ENCODE measurements at places on chromosomes 4 and X.

DNA sequence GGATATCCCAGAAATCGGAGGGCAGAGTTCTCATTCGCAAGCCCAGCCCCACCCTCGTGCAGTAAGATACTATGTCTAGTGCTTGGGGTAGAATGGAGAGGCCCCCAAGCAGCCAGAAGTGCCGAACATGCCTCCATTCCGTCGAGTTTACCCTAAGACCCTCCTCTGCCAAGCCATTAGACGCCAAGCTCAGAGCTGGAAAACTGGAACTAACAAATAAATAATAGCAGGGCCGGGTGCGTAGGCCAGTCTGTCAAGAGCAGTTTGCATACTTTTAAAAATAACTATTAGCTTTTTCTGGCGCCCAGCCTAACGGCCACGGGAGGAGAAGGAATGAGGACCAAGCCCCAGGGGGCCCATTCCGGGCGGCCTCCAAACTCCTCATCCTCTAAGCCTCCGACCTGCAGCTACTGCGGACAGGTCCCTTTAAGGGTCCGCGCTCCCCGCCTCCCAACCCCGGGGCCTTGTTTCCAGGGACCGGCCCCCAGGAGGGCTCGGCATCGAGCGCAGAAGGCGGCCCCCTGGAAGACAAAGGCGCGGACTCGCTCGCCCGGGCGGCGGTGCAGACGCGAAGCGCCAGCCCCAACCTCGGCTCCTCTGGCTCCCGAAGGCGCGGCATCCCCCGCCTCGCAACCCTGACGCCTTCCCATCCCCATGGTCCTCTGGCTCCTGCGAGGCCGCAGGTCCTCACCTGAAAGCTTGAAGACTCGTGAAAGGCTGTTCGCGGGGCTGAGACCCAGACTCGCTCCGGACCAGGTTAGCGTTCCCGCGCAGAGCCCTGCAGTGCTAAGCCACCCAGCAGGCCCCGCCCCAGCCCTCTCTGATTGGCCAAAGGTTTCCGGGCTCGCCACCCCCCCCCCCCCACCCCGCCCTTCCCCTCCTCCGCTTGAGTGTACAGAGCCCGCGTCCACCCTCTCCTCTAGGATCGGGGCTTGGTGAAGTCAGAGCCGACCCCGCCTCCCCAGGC, at the start of gene TMSB15A:
TSS of gene TMSB15A (minus strand) at position 765 of the 967 bp plus-strand sequence.
- peak; percentile 68 for DNase-seq

DNA sequence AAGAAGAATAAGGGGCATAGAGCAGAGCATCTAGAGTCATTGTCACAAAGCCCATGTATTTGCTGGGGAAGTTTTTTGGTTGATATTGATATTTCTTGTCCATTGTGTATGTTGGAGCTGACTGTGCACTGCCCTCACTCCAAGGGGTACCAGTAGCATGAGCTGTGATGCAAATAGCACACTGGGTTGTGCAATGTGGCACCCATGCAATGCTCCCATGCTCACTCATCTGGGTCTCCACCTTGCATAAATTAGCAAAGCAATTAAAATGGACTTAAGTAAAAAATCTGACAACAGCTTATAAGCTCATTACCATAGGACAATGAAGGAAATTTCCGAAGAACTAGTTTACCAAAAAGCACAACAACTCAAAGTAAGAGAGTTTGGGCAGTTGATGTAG, 87.9 kb downstream of the NHS start:
- DNase-seq = no peak

GRCh38 chr4:19577097-19577496, 674.6 kb upstream of the SLIT2 start:
- no peak for DNase-seq

- DNase-seq = no peak
Observed at GRCh38 chrX:151402719-151403390, 5.8 kb downstream of the VMA21 start.

DNA sequence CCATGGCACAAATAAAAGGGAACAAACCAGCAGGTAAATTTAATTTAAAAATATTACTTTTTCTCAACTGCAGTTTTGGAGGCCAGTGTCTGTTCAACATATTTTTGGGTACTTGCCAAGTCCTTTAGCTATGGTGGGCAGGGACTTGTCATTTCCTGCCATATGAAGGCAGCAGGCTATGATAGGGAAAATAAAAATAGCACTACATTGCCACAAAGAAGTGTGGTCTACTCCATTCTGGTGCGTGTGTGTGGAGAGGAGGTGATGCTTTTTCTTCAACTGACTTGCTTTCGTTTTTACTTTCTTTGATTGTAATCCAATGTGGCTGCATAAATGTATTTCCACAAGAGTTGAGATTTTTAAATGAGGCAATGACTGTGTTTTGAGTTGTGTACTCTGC, 17.2 kb downstream of the GPR174 start:
- peak; percentile 29 for DNase-seq

- no peak for DNase-seq
Observed at GRCh38 chr4:38958453-38959190, 73.6 kb downstream of the TMEM156 start.

DNA sequence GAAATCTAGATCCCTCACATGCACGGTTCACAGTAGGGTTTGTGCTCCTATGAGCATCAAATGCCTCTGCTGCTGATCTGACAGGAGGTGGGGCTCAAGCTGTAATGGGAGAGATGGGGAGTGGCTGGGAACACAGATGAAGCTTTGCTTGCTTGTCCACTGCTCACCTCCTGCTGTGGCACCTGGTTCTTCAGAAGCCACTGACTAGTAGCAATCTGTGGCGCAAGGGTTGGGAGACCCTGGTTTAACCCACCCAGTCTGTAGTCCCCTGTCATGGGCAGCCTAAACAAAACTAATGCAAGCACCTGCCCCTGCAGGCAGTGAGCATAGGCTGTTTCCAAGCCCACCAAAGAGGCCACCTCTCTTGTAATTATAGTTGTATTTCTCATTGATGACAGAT, 116.6 kb downstream of the SHOX start:
- DNase-seq = no peak

GRCh38 chrX:41761702-41762101, 37.7 kb downstream of the GPR82 start:
- DNase-seq = no peak

DNA sequence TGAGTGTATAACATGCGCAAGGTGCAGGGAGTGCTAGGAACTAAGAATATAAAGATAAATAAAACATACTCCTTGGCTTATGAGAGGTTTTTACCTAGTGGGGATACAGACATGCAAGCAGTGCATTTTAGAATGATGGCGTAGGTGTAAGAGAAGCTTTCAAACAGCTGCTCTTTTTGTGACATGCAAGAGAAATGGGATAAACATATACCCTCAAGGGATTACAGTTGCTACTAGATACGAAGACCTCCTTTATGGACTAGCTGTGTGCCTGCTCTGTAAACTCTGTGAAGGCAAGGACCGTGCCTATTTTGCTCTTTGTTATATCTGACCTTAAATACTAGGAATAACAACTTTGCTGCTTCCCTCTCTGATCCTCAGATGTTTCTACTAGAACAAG, 39.0 kb upstream of the SLITRK4 start:
- DNase-seq = no peak

- no peak for DNase-seq
Observed at GRCh38 chrX:155857561-155857960, 23.6 kb upstream of the VAMP7 start.

DNA sequence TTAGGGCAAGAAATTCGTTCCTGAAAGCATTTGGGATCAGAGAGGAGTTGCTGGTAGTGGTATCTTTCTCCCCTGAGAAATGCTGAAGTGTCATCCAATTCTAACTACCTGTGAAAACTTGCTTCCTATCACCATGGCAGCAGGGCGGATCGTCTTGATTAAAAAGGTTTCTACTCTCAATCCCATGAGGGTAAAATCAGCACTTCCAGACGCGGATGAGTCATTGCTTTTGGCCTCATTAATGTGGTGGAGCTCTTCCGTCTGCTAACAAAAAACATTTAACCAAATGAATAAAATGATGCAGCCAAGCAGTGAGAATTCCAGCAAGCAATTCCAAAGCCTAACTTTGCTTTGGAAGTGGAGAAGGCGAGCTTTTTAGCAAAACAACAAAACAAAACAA, 325.6 kb downstream of the CAMK2D start:
- no peak for DNase-seq

GRCh38 chr4:183499801-183500200, 5.1 kb upstream of the ING2 start:
- no peak for DNase-seq

DNA sequence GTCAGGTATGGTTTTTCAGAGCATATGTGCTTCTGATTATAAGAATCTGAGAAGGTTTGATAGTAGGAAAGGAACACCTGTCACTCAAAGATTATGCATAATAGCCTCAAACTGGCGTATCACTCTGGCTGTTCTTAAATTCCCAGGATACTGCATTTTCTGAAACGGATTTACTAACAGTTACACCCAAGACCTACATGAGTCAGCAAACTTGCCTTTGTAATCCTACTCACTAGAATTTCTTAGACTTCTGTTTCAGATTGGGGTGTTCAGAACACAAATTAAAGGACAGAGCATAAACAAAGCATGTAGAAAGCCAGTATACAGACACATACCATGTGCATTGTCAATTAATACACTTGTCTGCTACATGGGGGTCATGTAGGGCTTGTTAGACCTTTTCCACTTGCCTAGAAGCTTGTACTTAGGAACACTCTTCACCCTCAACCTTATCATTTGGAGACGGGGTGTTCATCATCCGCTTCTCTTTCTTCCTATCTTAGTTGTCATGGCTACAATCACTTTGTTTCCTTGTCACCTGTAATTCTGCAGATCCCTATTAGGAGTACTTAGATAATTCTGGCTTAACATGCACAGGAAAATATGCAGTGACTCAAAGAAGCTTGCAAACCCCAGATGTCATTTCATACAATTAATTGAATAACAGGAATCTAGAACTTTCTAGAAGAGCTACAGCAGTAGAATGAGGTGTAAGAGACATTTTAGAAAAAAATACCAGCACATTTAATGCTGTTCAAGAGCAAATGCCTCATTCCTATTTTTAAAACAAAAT, 593.0 kb upstream of the TENM3 start:
- no peak for DNase-seq

DNA sequence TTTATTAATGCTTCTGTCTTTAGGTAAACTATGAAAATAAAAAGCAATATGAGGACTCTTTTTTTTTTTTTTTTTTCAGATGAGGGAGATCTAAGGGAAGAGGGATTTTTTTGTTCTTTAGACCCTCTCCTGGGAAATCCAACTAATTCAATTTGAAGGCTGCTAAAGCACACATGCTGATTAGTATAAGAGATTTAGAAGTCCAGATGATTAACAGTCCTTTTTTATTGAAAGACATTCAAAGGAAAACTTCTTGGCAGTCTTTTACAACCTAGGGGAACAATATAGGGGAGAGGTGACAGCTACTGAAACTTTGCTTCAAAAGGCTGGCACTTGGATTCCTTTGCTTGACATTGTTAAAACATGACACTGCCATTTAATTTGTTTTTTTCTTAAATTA, 602.5 kb downstream of the RAPGEF2 start:
- DNase-seq = no peak

GRCh38 chrX:78314561-78314960, 12.8 kb downstream of the CYSLTR1 start:
- DNase-seq = peak; percentile 29

DNA sequence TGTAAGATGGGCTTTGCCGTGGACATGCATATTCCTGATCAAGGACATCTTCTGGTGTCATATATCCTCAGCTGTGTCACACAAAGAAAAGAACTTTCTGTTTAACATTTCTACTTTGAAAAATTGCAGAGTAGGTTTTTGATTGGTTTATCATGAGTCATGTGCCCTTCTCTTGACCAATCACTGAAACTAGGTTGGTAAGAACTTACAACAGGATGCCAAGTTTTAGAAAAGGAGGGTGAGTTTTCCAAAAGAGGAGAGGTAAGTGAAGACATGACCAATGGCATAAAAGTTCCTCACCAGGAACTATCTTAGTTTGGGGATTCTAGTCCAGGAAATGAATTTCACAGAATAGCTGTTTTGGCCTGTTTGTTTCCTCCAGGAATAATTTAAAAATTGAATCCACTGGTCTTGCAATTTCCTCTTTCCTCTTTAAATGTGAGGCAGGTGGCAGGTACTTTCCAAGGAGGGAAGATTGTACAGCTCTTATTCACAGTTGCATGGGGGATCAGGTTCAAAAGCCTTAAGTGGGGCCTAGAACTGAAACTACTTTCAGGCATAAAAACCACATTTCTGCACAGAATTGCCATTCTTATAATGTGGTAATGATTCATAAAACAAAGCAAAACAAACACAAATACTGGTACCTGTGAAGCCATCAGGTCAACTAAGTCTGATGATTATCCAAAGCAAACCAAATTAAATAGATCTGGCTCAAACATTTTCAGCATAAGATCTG, 1114.5 kb upstream of the LCORL start:
- DNase-seq = no peak

DNA sequence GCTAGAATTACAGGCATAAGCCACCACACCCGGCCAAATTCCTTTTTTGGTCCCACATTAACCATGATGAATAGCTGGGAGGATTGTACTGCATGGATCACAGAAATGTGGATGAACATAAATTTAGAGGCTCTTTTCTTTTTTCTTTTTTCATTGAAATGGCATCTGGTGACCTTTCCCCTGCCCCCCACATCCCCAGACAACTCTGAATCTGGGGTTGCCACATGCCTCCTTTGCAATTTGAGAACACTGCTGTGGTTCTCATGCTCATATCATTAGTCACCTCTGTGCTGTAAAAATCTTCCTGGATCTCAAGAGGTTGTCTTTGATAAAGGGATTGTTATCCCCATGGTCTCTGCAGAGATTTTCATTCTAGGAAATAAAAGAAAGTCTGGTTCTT, 22.8 kb upstream of the FMR1NB start:
- DNase-seq = no peak

DNA sequence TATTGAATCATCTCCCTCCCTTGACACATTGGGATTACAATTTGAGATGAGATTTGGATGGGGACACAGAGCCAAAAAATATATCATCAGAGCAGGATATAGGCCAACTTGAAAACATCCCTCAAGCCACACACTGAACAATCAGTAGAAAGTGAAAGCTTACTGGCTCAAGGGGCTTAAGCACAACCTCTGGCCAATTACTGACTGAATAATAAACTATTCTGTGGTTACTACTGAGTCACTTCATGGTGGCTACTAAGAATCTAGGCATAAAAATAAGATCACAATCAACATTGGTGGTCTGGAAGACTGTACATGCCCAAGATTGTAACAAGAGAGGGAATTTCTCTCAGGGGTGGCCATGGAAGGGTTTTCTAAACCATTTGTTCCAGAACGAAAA, 27.4 kb upstream of the GPR174 start:
- no peak for DNase-seq

DNA sequence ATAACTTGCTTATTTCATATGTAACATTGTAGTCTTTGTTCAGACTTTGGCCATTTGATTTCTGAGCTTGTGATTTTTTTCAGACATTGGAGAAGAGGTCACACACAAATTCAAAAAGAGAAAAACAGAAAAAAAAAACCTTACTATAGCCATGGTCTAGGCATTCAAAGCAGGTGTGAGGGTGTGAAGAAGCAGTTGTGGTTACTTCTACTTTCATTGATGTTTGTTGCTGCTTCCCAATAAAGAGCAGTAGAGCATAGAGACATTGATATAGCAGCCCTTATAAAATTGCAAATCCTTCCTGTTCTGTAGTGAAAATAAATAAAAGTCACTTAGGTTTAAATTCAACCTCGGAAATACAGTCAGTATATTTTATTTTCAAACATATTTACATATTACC, 671.6 kb downstream of the GRXCR1 start:
- DNase-seq = no peak

Measured in activated naive CD4-positive, alpha-beta T cell treated with anti-CD3 and anti-CD28 coated beads, Interleukin-2, amount 50 U/mL, for 16 hours (primary cell).